Nucleus accumbens (tissue), 56 donors: ENCODE measurements at places on chromosomes 7 and 10.

DNA sequence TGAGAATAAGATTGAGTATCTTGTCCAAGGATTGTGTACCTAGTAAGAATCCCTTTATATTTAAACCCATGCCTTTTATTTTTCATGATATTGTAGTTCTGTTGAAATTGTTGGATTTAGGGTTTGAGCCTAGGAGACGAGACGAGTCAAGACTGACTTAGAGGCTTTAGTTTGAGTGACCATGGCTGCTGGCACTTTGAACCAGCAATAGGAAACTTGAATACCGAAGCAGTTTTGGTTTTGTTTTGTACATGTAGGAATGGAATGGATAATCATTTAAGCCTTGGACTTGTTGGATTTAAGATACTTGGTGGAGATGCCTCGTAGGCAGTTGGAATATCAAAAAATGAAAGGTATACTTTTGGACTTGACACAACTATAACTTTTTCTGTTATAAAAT is 229.0 kb downstream of the BICC1 start:
- no peak for DNase-seq

DNA sequence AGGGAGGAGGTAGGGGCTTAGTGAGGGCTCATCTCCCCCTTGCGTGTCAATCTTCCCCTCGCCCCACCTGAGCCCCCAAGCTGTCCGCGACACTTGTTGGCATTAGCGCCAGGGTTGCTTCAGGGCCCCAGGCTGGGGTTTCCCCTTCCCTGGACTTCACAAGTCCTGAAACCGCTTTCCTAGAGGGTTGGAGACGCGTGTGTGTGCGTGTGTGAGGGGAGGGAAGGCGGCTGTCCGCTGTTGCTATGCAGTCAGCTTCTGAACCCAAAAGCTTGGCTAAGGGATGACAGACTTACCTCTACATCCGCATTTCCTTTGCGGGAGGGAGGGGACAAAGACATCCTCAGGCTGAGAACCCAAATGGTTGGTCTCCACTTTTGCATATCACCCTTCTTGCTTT is 803 bp downstream of the GOLGA7B start:
- no peak for DNase-seq

GRCh38 chr10:26579256-26580063 is 118.0 kb upstream of the PDSS1 start:
- no peak for DNase-seq

DNA sequence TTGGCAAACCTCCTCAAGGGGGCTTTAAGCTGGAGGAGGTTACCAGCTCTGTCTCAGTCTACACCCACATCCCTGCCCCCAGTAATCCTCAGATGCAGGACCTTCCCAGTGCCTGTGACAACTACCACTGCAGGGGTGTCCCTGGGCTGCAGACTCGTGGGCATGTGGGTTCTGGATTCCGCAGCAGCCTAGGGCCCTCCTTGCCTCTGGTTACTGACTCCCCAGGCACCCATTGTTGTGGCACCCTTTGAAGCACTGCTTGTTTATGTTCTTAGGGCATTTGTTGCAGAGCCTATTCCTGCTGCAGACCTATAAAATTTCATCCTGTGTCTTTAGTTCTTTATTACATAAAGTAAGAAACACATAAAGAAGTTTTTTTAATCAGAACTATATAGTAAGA is 51.1 kb upstream of the GJD4 start:
- no peak for DNase-seq

DNA sequence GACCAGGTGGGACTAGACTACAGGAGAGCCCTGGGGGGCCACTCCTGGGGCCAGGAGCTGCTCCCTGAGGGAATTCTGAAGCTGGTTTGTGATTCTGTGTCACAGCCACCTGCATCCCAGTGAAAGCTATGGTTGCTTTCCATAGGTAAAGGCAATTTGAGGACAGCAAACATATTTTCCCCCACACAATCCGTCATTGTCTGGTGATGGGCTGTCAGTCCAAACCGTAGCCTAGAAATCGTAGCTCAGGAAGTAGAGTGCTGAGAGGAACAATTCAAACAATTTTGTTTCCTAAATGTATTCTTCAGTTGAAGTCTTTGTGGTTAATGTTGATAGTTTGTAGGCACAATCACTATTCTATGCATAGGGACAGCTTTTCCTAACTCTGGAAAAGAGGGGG is 106.0 kb upstream of the INSYN2A start:
- DNase-seq, result no peak

- no peak for DNase-seq
Observed at GRCh38 chr7:80646083-80646865, 7.8 kb downstream of the CD36 start.

DNA sequence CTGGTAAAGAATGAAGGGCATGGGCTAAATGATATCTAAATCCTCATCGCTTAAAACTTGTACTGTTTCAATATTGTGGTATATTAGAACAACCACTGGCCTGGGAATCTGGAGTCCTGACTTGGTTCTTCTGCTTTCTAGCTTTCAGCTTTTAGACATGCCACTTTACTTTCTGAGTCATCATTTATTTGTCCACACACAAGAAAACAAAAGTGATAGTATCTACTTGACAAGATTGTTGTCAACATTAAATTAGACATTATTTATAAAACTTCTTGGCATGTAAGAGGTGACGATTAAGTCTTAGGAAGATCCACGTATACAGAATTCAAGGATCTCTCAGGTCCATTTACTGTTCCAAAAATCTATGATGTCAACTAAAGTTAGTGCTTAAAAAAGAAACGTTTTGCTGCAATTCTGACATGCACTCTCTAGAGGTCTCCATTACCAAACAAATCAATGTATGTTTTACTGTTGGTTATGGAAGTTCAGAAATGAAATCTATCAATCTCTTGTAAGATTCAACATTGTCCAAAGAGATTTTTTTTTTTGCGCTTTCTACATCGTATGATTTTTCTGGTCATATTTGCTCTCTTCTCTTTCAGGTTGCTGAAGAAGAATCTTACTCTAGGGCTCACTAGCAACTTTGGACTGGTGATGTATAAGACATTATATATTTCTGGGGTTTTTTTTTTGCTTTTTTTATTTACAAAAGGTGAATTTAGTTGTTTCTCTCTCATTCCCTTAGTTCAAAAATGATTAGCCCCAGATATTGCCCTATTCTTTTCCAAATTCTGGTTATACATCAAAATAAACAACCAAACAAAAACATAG is 53.6 kb upstream of the DYNC1I1 start:
- DNase-seq, result no peak

- DNase-seq, result no peak
Observed at GRCh38 chr7:98771519-98771918, 98.3 kb downstream of the TMEM130 start.

DNA sequence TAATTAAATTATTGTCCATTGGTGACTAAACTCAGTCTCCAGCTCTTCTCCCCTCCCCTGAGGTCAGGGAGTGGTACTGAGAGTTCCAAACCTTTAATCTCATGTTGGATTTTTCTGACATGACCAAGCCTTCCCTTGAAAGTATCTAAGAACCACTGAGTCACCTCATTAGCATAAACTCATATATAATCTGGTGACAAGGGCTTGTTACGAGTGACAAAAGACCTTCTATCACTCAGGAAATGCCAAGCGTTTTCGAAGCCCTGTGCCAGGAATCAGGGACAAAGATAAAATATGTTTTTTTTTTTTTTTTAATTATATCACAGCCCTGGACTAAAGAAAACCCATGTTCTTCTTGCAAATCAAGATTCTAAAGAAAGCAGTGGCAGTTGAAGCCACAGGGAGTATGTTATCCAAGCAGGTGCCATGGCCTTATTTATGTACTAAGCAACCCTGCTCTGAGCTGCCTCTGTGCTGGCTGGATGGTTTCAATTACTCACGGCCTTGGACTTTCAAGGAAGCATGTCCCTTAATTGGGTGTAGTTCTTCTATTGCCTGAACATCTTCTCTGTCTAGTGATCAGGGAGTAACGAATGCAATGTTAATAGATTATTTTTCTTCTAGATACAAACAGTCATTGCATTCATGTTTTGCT is 169.0 kb upstream of the PRKCQ start:
- DNase-seq, result no peak

DNA sequence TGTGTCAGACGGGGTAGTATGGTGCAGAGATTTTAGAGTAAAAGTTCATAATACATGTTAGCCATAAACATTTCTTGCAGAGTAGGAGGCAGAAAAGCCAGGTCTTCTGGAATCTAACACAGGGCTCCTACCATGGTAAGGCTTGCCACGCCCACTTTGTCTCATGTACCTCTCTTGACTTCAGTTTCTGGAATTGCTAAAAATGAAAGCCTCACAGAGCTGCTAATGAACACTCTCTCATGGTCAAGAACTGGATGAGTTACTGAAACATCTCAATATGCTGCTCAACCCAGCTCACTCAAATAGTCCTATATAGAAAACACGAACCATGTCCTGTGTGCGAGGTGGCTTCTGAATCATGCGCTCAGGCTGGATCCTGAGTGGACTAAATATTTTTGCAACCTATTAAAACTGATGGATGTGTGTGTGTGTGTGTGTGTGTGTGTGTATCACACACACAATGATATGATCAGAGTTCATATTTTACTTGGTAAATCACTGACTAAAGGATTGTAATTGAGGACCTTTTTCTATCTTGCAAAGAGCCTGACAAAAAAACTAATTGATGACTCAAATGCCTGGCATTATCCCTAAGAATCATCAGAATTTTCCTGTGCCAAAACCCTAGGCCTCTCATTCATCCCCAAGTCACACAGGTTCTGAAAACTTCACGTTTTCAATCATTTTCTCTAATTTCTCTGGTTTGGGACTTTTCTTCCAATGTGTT is 1306.6 kb downstream of the XPNPEP1 start:
- DNase-seq, result no peak

DNA sequence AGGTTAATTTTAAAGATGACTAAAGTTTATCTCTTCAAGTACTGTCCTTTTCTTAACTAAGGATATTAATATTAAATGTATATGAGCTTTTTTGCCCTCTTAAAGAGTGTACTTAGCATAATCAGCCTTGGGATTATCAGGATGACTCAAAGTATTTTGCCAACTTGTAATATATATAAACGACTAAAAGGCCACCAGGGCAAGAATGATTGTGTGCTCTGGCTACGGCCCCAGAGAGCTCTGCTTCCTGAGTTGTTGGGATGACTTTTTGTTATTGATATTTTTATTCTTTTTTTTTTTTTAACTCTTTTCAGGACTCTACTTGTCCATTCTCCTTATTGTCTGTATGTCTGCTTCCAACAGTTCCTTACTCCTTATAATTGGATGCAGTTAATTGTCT is 14.8 kb upstream of the CHRM2 start:
- DNase-seq, result no peak

DNA sequence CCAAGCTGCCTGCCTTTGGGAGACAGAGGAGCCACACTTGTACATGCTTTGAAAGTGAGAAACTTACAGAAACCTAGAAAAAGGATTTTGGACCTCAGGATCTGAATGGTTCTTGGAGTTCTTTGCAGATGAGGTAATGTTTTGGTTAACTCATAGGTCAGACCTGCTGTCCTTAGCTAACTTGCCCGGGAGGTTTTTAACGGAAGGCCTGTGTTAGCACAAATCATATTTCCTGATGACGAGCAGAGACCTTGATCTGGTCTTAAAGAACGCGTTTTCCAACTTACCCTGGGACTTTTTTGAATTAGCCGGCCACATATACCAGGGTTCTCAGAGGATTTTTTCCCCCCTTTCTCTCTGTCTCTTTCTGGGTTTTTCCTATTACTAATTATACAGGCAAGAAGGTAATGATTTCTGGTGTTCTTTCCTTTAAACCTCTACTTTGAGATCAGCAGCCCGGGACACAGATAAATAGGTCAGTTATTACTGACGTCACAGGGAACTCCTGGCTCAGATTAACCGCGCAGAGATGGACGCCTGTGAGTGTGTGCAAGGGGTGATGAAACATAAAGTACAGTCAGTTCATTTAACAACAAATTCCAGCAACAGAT is 101.7 kb upstream of the KLF6 start:
- no peak for DNase-seq

DNA sequence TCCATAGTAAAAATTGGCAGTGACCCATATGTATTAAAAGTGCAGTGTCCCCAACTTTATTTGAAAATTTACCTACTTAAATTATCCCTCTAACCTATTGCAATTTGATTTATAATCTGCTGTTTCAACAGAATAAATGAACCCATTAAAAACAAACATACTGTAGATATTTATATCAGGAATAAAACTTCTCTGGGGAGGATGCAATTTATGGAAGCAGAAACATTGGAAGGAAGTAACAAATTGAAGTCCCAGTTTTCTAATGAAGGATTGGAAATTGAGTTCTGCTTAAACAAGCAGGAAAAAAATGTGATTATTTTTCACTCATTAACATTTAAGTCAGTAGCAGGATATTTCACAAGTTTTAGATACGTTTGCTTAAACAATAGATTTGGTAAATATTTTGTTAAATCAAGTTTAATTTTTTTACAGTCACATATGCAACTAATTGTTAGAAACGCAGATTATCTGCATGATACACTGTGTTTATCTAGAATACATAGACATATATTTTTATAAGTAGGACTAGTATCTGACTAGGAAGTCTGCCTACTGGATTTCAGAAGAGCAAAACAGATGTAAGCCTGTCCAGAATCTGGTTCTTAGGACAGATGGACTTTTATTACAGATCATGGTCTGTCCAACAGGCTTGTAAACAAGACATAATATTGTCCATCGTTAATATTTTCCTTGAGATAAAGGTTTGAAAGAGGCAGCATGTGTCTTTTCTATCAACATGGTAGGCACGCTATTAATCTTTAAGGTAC is 5.3 kb downstream of the AGMO start:
- DNase-seq, result no peak
